ENCODE measurements at places on chromosomes 1 and 21. TPM values are rescaled to one million over a fixed set of nuclear protein-coding genes. Genes with fewer than 3 reads are reported as not detected.
A peak's percentile ranks its signal among the peaks of the same experiment; 100 is the strongest.

IER5 gene
- 15.9 TPM for total RNA-seq

MPZ gene
- 3.8 TPM for total RNA-seq

PTPRC gene
- total RNA-seq, result 6.9 TPM

SRRM1 gene
- total RNA-seq, result 65.5 TPM

LORICRIN gene
- not detected for total RNA-seq

DNA sequence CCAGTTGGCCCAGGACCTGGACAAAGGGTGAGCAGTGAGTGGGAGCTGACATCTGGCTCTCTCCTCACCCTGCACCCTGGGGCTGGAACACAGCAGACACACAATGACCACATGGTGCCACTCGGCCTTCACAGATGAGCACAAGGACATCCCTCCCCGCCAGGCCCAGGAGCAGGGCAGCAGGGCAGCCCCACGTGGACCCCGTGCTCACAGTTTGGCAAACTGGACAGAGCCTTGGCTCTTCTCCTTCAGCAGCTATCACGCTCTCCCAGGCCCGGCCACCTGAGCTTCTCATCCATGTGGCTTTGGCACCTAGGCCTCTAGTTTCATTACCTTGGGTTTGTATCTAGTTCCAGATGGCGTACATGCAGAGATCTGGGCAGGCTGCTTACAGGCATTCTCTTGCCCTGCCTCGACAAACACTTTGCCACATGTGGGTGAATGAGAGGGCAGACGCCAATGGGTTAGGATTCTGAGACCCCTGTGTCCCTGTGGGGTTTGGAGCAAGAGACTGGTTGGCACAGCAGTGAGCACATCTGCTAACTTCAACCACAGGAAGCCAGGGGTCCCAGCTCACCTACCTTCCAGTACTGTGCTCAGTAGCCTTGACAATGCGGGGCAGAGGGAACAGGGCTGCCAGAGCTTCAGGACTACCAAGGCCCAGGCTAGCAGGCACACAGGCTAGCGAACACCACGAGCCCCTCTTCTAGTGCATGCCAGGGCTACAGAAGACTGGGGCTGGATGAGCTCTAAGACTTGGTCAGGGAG is 3.4 kb upstream of the PTPRF start:
- peak; percentile 48 for DNase-seq

DNA sequence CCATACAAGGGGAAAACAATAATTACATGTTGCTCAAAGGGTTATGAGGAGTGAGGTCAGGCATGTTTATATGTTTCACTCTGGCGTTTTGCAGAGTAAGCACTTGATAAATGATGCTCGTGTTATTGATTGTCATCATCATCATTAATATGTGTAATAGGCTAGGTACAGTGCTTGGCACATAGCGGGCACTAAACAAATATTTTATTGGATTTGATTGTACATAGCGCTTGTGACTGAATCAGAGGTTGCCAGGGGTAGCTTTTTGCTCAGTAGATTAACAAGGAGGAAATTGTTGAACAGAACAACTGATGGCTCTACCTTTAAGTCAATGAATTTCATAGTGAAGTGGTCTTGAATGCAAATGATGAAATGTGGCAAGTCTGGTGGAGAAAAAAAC is 91.7 kb downstream of the ROR1 start:
- no peak for DNase-seq

GRCh38 chr1:93908394-93909145 is 660 bp downstream of the GCLM start:
- DNase-seq, result peak; percentile 59

DNA sequence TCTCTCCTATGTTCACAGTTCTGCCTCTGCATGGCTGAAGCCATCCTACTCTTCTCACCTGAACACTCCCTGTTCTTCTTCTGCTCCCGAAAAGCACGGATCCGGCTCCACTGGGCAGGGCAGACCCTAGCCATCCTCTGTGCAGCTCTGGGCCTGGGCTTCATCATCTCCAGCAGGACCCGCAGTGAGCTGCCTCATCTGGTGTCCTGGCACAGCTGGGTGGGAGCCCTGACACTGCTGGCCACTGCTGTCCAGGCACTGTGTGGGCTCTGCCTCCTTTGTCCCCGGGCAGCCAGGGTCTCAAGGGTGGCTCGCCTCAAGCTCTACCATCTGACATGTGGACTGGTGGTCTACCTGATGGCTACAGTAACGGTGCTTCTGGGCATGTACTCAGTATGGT is 1.8 kb downstream of the CYB561D1 start:
- DNase-seq, result no peak

GRCh38 chr1:34785875-34786470 is 5.0 kb downstream of the GJB3 start:
- DNase-seq, result no peak

GRCh38 chr1:212271823-212272485 is 13.3 kb upstream of the PPP2R5A start:
- DNase-seq, result peak; percentile 40

DNA sequence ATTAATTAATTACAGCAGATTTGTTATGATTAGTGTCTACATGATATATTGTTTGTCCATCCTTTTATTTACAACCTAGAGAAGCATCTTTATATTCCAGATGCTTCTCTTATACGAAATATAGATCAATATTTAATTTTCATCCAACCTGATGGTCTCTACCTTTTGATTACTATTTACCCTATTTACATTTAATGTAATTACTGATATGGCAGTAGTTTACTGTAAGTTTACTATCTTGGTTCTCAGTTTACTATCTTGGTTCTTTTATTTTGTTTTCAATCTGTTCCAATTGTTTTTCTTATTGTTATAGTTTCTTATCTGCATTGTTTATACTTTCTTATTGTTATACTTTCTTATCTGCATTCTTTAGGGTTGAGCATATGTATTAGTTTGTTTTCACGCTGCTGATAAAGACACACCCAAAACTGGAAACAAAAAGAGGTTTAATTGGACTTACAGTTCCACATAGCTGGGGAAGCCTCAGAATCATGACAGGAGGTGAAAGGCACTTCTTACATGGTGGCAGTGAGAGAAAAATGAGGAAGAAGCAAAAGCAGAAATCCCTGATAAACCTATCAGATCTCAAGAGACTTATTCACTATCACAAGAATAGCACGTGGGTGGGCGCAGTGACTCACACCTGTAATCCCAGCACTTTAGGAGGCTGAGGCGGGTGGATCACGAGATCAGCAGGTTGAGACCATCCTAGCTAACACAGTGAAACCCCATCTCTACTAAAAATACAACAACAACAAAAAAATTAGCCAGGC is 28.9 kb downstream of the FAF1 start:
- no peak for DNase-seq

GRCh38 chr1:207308451-207309190 is 12.9 kb upstream of the CD55 start:
- DNase-seq, result no peak

DNA sequence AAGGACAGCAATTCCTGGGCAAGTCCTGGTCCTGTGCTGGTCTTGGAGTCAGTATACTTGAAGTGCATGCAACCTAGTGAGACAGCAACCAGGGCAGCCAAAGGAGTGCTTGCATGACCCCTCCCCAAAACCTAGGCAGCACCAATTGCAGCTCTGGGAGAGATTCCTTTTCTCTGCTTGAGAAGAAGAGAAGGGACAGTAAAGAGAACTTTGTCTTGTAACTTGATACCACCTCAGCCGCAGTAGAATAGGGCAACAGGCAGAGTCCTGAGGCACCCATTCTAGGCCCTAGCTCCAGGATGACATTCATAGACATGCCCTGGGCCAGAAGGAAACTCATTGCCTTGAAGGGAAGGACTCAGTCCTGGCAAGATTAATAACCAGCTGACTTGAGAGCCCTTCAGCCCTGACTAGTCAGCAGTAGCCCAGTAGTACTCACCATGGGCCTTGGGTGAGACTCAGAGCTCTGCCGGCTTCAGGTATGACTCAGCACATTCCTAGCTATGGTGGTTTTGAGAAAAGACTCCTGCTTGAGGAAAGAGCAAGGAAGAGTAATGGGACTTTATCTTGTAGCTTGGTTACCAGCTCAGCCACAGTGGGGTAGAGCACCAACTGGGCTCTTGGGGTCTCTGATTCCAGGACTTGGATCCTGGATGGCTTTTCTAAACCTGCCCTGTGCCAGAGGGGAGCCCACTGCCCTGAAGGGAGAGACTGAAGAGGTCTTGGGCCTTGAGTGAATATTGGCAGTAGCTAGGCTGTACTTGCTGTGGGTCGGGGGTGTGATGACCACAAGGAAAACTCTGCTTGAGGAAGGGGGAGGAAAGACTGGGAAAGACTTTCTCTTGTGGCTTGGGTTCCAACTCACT is 51.7 kb upstream of the ACADM start:
- no peak for DNase-seq

DNA sequence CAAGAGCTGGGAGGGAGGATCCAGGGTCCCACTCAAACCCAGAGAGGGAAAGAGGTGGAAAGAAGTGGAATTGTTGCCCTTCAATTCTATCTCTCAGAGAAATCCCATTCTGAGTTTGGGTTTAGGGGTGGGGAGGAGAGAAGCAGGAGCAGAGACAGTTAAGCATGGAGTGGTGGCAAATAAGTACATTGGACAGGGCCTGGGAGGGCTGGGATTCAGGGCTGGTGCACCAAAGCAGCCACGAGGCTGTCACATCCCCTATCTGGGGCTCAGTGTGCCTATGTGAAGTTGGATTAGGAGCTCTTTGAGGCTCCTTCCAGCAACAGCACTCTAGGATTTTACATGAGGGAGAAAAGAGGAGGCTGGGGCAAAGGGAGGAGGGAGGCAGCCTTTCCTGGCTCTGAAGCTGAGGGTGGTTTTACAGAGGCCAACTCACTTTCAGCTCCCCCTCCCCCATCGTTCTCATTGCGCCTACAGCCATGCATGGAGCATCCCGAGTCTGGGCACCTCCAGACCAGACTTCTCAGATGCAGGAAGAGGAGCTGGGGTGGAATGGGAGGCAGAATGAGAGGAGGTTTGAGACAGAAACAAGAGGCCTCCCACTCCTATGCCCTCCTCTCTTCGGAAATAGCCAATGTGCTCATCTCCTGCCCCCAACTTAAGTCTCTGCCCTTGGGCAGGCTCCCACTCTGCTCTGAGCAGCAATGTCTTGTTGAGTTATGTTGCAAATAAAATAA is 3.0 kb upstream of the SYT6 start:
- DNase-seq, result no peak
